ENCODE measurements at places on chromosomes 1 and 21.

DNA sequence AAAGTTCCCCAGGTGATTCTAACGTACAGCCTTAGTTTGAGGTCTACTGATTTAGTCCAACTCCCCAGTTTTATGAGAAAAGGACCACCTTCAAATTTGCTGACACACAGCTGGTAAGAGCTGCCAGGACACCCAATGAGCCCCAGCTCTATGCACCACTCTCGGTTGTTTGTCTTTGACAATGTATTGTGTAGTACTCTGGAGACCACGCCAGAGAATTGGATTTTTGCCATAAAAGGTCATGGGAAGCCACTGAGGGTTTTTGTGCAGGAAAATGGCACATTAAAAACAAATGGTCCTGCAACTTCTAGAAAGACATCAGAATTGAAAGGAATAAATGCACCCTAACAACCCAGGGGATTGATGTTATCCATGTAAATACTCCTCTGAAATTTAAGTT is 7.1 kb upstream of the IER5 start:
- peak; percentile 48 for DNase-seq

DNA sequence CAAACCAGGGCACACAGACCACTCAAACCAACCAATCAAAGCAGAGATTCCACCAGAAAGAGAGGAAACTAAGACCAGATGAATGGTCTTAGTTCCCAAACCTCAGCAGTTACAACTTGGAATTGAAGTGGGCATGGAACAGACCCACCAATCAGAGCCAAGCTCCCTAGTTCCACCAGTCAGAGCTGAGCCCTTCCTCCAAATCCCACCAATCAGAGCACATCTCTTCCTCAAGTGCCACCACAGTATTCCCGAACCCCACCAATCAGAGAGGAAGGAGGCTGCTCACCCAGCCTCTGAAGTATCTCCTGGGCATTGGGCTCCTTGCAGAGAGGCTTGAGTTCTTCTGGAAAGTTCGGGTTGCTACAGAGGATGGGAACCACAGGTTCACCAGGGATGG is 1.4 kb downstream of the GUCA2A start:
- DNase-seq: no peak

DNA sequence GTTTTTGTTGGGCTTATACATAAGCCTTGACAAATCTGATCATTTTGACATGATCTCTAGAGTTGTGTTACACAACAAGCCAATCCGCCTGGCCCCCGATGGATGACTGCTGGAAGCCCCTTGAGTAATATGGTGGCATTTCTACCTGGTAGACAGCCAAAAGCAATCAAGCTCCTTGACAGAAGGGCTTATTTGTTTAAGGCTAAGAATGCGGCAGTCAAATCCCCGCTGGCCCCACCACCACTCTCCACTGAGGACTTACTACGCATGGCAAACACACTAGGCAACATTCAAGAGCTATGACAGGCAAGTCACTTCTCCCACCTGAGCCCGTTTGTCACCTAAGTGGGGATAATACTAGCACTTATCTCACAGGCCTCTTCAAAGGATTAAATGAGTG is 33.4 kb upstream of the C1orf198 start:
- DNase-seq: no peak

DNA sequence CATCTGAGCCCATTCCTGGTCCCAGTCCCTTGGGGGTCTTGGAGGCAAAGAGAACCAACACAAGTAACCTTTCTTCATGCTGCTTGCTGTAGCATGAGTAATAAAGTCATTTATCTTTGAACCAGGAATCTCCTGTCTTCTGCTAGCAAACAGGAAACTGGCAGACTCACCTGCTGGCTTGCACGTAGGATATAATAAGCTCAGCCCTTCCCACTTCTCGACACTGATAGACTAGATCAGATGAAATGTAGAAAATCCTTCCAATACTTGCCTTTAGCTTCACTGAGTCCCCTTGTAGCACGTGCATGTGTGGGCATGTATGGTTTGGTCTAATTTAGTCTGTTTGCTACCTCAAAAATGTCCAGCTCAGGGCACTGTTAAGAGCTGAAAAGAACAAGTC is 6.5 kb upstream of the TFF2 start:
- no peak for DNase-seq

DNA sequence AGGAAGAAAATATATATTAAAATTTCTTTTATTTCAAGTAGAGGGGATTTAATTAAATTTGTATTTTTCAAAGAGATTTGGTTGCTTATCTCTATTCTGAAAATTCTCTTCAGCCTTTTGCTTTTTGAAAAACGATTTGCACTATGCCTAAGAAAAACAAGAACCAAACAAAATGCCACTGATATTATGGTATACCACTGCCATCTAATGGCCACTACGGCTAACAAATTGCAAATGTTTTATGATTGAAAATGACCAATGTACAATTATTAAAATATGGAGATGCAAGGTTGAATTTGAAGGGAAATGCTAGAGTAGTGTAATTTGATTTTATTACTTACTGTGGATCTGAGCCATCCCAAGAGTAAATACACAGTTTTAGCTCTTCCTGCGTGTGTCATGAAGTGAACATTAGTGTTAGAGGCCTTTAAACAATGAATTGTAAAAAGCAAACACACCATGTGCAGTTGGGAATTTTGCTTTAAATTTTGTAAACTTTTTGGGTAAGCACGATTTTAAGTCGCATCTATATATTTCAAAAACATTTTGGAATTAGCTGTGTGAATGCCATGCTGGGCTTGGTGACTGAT is 137.4 kb upstream of the USP25 start:
- peak; percentile 37 for DNase-seq

DNA sequence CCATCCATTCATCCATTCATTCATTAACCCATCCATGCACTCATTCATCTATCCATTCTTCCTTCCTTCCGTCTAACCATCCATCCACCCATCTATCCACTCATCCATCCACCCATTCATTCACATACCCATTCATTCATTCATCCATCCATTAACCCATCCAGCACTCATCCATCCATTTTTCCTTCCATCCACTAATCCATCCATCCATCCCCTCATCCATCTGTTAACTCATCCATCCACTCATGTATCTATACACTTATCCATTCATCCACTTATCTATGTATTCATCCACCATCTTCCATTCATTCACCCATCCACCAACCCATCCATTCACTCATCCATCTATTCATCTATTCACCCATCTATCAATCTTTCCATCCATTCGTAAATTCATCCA is 107.8 kb downstream of the PRDM16 start:
- DNase-seq: no peak

DNA sequence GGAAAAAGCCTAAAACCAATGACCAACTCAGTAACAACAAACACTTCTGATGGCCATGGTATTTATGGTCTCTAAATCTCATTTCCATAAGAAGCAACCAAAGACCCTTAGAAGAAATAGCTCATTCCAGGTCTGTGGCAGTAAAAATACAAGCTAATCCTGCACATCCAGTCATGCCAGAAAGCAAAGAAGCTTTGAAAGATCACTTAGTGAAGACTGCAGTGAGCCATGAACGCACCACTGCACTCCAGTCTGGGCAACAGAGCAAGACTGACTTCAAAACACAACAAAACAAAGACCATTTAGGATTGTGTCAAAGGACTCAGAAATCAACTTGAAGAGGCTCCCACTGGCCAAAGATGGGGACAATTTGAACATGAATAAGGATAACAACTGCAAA is 18.4 kb upstream of the ELK4 start:
- no peak for DNase-seq

DNA sequence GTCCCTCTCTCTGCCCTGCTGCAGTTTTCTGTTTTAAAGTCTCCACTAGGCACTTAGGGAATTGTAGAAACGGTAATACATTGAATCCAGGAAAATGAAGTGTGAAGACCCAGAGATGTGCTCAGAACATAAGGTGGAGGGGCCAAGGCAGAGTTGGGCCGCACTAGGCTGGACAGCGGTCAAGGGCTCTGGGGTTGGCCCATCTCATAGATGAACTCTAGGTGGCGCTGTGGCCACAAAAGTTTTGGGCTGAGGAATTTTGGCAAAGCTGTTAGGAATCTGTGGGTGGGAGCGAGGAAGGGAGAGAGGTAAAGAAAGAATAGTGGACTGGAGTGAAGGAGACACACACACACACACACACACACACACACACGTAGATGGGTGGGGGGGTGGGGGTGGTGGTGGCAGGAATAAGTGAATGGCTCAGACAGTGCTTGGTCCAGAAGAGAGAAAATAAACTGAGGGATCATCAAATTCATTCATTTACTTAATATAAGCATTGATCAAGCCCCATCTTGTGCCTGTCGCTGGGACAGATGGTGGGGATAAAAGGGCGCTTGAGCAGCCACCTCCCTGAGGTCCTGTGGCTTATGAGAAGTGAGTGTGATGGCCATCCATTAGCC is 258.5 kb downstream of the TRABD2B start:
- DNase-seq: peak; percentile 55

DNA sequence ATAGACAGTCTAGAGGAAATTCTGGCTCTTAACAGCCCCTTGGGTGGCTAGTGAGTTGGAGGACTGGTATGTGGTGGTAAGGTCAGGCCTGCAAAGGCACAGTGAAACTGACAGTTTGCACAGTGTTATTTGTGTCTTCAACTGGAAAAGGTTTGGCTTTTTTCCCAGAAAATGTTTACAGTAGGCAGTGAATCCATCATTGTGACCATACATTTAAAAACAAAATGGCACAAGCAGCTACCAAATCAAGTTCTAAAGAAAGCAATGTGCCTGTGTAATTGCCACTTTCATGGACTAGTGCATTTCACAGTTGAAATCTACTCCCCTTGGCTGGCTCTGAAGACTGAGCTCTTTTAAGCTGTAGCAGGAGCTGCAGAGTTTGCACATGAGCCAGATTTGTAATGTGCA is 24.8 kb downstream of the ATPAF1 start:
- peak; percentile 91 for DNase-seq

GRCh38 chr1:52552236-52552504 is 722 bp downstream of the TUT4 start:
- DNase-seq: peak; percentile 25

DNA sequence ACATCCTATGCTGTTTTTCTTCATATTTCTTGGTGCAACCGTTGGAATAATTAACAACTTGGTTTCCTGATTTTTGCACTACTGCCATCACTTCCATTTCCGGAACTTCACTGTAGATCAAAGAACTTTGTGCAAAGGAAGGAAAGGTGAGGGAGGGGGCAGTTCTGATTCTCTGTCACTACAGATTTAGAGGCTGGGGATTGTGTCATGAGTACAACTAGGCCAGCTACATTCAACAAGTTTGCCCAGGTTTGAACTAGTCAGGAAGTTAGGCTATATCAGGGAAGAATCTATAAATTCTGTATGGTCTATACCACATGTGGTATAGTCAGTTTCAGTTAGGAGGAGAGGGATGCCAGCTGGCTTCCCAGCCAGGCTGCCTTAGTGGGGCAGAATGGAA is 84.2 kb downstream of the RGL1 start:
- no peak for DNase-seq

DNA sequence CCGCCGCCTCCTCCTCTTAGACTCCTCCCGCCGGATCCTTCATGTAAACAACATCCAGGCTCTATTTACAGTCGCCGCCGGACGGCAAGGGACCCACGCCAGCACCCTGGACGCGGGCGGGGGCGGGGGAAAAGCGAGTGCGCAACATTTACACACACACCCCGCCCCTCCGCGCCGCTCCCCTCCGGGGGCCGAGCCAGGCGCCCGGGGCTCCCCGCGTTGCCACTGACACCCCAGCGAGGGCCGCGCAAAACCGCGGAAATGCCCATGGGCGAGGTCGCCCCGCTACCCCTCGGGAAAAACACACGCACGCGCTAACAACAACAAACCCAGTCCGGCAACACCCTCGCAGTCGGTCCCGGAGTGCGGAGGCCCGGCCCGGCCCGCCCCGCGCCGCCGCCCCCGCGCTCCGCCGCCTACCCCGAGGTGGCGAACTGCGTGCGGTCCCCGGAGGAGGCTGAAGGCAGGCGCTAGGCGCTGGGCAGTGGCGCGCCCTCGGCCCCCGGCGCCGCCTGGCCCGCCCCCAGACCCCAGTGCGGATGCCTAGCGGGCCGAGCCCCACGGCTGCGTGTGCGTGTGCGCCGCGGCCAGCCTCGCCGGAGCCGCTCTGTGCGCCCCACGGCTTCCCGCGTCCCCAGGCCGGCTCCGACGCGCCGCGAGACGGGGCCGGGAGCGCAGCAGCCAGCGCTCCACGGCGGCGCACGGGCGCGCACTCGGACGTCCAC is 81.1 kb upstream of the AK4 start:
- DNase-seq: peak; percentile 43

DNA sequence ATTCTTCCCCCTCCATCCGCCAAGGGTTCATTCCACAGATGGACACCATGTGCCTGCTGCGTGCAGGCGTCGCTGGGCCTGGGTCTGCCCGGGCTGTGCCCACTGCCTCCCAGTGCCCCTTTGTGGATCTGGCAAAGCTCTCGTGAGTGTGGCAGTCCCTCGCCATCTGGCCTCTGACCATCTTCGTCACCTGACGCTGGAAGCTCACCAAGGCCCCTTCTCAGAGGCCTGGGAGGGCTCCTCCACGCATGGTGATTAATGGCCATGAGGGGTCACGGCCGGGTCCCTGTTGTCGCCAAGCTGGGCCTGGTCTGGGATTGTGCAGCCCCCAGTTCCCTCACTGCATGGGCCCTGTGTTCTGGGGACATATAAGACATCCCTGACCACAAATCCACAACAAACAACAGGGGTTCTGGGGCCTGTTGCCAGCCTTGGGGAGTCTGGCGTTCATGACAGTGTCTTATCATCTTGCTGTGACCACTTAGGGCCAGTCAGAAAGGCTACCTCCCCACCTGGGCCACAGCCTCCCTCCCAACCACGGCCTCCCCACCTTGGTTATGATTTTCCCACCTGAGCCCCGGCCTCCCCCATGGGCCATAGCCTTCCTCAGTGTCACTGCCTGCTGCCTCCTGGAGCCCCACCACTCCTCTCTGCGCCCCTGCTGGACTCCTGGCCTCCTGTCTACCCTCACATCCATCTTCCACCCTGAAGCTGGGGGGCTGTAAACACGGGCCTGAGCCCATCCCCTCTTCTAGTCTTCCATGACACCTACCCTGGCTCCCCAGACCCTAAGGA is 27.9 kb downstream of the SLC45A1 start:
- DNase-seq: no peak

- peak; percentile 92 for DNase-seq
Measured at GRCh38 chr1:58815069-58815685, 31.3 kb upstream of the JUN start.

DNA sequence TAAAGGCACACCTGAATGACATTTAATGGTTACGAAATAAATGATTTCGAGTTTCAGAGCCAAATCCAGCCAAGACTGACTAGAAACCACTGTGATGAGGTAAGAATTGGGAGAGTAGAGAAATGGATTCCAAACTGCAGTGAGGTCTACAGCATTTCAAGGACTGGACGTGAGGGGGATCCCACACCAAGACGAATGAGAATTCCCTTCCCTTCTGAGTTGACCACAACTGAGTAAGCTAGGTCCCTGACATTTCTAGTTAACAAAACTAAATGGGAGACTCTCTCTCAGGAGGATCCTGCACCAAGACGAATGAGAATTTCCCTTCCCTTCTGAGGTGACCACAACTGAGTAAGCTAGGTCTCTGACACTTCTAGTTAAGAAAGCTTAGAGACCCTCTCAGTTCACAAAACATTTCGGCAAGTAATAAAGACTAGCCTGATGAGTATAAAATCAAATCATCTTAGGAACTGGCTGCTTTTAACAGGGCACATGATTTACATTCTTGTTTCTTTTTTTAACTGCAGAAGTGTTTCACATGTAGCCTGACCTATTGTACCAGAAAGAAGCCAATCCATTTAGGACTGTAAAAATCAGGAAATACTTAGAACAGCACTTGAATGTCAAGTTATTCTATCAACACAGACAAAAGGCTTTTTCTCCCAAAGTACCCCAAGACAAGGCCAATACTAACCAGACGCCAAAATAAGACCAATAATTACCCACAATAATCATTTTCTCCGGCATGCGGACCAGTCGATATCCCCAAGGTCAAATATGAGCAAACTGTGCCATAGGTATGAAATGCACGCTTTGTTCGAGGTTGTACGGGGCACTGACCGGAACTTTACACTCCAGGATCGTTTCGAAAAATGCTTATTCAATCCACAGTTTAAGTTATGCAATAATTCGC is 1.4 kb upstream of the SPATA1 start:
- no peak for DNase-seq

Measured in NCI-H774 (cell line).